ENCODE measurements at places on chromosomes 7 and 10.

DNA sequence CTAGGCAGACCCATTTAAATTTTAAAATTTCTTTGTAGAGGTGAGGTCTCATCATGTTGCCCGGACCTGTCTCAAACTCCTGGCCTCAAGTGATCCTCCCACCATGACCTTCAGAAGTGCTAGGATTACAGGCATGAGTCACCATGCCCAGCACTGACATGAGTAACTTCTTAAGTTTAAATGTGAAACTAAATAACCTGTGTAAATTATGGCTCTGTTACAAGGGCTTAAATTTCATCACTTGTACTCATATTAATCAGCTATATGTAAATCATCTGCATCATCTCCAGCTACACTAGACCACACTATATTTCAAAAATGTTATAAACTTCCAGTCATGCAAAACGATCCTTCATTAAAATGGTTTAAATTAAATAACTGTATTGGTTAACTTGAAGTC lies 56.1 kb downstream of the ATAD1 start:
- DNase-seq: no peak

GRCh38 chr10:96917628-96918027 lies 85.5 kb downstream of the LCOR start:
- DNase-seq: no peak

GRCh38 chr10:79250259-79250658 lies 97.0 kb upstream of the PPIF start:
- no peak for DNase-seq

DNA sequence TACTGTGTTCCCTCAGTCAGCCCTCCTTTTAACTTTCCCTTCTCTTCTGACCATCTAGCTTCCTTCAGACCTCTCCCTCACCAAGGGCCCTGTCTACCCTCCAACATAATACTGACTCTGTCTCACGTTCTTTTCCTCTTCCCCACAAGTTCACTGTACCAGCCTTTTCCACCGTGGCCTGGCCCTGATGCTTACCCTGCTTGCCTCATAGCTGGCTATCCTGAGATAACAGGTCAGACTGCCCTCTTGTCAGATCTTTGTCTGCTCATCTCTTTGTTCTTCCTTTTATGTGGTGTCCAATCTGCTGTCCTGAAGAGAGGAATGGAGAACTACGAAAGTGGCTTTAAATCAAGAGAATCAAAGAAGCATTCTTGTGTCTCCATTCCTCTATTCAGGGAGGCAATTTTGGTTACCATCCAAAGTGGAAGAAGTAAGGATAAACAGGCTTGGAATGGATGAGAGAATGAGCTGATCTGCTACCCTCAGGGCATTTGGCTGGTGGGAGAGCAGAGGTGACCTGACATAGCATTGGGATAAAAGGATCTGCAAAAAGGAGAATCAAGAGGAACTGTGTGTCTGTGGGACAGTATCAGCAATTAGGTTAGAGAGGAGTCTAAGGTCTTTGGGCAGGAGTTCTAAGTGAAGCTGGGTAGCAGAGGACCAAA lies 8.1 kb downstream of the BTAF1 start:
- DNase-seq: no peak

GRCh38 chr10:60130130-60130579 lies 223.8 kb upstream of the CCDC6 start:
- no peak for DNase-seq

- no peak for DNase-seq
Measured at GRCh38 chr10:131556897-131557495, 245.5 kb upstream of the TCERG1L start.

DNA sequence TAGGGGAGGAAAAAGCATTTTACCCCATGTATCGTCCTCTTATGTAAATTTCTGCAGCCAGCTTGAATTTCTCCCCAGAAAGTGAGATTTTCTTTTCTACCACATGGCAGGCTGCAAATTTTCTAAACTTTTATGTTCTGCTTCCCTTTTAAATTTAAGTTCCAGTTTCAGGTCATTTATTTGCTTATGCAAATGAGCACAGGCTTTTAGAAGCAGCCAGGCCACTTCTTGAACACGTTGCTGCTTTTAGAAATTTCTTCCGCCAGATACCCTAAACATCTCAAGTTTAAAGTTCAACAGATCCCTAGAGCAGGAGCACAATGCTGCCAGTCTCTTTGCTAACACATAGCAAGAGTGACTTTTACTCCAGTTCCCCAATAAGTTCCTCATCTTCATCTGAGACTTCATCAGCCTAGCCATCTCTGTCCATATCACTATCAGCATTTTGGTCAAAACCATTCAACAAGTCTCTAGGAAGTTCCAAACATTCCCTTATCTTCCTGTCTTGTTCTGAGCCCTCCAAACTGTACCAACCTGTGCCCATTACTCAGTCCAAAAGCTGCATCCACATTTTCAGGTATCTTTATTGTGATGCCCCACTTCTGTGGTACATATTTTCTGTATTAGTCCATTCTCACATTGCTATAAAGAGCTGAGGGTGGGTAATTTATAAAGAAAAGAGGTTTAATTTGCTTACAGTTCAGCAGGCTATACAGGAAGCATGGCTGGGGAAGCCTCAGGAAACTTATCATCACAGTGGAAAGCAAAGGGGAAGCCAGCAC lies 16.3 kb downstream of the EZH2 start:
- no peak for DNase-seq

DNA sequence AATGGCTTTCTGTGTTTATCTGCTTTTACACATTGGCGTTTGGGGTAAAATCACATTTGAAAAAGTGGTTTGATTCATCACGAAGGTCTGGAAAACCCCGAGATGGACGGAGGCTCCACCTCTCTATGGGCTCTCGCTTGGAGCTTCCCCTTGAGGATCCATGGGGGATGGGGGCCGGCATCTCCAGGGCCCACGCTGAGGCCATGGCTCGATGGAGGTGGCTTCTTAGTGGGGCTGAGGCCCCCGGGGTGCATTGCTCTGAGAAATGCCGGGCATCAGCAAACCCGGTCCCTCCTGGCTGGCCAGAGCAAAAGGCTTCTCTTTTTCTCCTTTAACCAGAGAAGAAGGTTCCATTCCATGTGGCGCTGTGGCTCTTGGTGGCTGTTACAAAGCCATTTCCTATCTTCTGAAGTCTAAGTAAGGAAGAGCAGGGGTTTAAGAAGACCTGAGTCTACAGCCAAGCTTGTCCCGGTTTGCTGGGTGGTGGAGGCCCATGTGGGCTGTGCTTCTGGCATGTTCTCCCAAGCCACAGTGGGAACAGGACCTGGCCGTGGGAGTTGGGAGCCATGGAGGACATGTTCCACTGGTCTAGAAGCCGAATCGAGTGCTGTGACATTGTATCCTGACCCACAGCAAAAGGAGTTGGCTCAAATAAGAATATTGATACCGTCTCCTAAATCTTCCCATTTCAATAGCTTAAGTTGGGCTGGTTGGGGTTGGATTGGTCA lies 243.5 kb upstream of the PITRM1 start:
- DNase-seq: no peak

DNA sequence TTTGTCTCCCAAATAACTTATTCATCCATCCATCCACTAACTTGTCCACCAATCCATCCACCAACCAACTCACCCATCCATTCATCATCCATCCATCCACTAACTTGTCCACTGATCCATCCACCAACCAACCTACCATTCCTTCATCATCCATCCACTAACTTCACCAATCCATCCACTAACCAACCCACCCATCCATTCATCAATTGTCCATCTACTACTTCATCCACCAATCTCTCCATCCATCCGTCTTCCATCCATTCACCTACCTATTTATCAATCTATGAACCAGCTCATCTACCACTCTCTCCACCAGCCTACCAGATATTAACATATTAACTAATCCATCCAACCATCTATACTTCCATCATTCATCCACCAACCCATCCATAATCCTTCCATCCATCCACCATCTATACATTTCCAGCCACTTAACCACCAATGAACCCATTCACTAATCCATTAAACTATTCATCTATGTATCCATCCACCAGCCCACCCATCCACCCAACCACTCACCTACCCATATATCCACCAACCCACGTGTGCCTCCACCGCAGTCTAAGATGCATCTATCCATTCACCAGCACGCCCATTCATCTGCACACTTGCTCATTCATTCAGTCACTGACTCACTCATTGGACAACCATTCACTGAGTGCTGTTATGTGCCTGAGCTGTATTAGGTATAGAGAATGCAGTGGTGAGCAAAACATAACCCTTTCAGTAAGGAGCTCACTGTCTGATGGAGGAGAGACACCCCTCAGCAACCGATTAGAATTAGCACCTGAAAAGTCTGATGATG lies 19.8 kb upstream of the TBL2 start:
- no peak for DNase-seq

GRCh38 chr7:7146837-7147236 lies 35.5 kb upstream of the C1GALT1 start:
- DNase-seq: no peak

- DNase-seq: no peak
Measured at GRCh38 chr10:10977978-10978377, 39.7 kb upstream of the CELF2 start.

GRCh38 chr10:86636311-86636710 lies 18.0 kb upstream of the OPN4 start:
- DNase-seq: no peak

- DNase-seq: no peak
Measured at GRCh38 chr10:133009218-133009950, 67.0 kb upstream of the CFAP46 start.

DNA sequence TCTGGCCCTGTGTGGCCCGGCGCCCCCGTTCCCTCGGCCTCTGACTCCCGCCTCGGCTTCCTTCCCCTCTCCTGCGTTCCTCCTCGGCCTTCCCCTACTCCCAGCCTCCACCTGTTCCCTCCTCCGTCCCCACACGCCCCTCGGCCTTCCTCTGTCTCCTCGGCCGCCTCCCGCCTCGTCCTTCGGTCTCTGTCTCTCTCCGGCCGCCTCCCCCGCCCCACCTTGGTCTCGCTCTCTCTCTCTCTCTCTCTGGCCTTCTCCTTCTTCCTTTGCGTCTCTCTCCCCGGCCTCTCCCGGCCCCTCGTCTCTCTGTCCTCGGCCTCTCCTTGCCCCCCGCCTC lies 588 bp downstream of the GET4 start:
- DNase-seq: no peak

Measured in NCI-H774 (cell line).